SK-N-DZ (cell line): ENCODE measurements at places on chromosomes 6 and 20.

- DNase-seq = no peak
These were observed 345.3 kb upstream of the SLC35B3 start for GRCh38 chr6:8780653-8781052.

DNA sequence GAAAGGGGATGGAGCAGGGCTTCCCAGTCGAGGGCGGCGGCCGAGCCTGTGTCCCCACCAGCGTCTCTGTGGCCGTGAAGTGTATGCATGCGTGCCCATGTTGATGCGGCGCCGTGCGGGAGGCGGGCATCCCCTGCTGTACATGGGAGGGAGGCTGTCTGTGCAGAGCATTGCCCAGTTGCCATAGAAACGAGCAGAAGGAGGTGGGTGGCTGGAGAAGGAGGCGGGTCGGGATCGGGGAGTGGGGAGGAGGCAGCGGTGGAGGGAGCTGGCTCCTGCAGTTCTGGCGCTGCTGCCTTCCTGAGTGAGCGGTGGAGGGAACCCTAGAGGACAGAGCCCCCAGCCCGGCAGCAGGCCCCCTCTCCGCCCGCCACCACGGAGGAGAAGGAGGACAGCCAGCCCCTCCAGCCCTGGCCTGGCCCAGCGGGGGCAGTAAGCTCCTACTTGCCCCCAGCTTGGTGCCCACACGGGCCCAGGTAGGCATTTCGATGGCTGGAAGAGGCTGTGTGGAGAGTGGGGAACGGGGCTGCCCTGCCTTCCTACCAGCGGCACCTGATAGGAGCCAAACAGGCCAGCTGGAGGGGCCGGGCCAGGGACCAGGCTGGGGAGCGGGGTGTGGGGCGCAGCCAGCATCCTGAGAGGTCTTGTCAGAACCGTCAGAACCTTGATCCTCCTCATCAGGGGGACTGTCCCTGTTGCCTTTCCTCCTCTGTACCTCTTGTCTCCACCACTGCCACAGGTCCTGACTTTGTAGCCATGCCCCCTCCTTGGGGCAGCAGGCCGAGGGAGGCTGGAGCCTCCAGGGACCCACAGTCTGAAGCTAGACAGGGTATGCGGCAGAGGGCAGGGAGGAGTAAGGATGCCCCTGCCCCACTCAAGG is 41.3 kb downstream of the SPDEF start:
- peak; percentile 85 for DNase-seq

DNA sequence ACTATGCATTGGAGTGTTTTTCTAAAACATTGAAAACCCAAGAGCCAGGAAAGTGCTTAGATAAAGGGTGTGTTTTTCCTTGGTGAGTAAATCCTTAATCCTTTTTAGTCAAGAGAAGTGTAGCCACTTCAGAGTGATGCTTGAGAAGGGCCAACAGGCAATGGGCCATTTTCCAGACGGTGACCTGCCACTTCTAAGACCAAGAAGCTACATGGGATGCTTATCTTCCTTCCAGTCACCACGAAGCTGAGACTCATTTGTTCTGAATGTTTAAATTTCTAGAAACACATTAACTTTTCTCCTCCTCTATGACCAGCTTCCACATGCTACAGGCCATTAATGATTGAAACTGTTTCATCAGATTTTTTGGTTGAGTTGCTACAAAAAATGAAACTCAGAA is 34.4 kb upstream of the NHSL1 start:
- no peak for DNase-seq

GRCh38 chr6:53605543-53606235 is 59.9 kb downstream of the KLHL31 start:
- no peak for DNase-seq

- DNase-seq = no peak
These were observed 95.2 kb downstream of the JAG1 start for GRCh38 chr20:10578607-10579006.

DNA sequence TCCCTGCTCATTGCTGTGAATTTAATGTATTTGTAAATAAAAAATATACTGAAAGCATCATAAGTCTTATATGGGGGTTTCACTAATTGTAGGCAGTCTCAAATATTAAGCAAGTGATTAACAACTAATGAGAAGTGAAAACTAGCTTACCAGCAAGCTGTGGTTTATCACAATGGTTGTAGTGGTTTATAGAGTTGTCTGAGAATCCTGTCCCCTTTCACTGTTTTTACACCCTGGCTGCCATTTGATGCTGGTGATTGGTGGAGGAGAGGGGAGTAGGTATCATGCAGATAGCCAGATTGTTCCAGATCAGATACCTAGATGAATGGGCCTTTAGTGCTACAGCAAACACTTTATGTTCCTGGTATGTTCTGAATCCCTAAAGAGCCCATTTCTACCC is 6.0 kb downstream of the MKKS start:
- no peak for DNase-seq

DNA sequence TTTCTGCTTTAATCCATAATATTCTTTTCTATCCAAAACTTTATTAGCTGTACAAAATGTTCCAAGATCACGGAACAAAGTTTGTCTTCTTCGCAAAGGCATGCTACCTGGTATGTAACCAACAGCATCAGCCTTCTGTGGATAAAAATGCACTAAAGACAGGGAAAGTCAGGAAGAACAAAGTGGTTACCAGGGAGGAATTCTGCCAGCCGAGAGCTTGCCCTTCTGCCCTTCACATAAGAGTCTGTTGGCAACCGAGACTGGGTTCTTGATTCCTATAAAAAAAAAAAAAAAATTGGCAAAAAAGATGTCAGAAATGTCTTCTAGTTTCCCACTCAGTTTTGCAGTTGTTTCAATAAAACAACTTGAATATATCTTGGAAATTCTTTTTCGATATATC is 58.0 kb downstream of the TASP1 start:
- no peak for DNase-seq
